Coronary artery (tissue), 2 donors: ENCODE measurements at places on chromosomes 13 and 19.

DNA sequence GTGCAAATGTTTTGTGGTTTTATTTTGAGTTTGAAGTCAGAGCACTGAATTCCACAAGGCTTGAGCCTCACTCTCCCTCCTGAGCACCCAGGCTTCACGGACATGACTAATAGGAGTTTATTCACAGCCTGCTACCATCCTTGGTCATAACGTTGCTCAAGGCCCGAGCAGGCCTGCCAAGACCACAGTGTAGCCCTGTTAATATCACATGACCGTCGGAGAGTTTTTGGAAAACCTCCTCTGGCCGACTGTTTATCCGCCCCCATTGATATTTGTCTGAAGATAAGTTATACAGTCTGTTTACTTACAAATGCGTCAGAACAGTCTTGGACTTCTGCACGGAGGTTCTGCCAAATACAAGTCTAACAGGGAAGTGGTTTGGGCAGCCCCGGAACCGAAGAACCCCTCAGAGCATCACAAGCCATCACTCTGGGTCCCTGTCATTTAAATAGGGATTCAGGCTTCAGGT lies 89.9 kb downstream of the COL4A2 start:
- peak; percentile 98 for DNase-seq

DNA sequence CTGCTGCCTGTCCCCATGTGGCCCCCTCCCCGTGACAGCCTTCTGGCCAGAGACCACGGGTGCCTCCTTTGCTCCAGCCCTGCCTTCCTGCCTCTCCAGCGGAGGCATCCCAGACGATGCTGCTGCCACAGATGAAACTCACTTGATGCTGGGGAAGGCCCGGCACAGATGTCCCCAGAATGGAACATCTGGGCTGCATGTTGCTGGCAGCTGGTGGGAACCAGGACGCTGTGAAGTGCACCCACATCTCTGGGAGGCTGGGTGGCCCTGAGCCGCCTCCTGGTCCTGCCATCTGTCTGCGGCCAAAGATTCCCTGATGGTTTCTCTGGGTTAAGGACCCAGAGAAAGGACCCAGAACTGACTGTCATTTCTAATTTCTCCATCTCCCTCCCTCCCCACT lies 51.9 kb upstream of the PTPRS start:
- no peak for DNase-seq

- DNase-seq = peak; percentile 90
These were observed at the start of gene NDFIP2 for GRCh38 chr13:79480954-79481684. Gene NDFIP2 (plus strand): TSS chr13:79481155. CDS start chr13:79481204, 49 bp downstream.

- DNase-seq = no peak
These were observed 14.5 kb downstream of the ACTN4 start for GRCh38 chr19:38661996-38662395.

DNA sequence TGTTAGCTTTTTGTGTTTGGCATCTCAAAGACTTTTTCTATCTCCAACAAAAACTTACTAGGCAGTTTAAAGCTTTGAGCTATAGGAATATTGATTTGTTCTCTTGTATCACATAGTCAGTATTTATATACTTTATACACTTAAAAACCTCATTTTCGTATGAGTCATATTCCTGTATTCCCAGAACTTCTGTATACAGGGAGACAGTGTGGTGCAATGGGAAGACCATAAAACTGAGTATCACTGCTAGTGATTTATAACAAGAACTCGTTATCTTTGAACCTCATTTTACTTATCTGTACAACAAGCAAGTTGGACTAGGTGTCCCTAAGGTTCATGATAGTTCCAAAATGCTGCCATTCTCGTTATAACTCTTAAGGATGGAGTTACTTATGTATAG lies 6.3 kb downstream of the GPR180 start:
- no peak for DNase-seq

- no peak for DNase-seq
These were observed 221.8 kb downstream of the LACC1 start for GRCh38 chr13:44101347-44102083.

- no peak for DNase-seq
These were observed 101.2 kb upstream of the TEX29 start for GRCh38 chr13:111219280-111219679.

DNA sequence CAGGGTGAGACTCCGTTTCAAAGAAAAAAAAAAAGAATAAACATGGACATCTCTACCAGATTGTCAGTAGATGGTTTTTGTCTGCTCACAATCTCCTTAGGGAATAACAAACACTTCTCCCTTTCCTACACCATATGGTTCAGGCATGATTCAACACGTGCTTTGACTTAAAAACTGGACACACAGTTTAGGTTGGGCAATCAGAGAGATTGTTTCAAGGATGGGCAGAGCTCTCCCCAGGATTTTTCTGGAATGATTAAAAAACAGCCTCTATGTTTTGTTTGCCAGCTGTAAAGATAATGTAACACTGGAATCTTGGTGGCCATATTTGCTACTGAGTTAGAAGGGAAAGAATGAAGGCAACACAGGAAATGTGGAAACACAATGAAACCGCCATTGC lies 150.1 kb upstream of the TSC22D1 start:
- DNase-seq = no peak

DNA sequence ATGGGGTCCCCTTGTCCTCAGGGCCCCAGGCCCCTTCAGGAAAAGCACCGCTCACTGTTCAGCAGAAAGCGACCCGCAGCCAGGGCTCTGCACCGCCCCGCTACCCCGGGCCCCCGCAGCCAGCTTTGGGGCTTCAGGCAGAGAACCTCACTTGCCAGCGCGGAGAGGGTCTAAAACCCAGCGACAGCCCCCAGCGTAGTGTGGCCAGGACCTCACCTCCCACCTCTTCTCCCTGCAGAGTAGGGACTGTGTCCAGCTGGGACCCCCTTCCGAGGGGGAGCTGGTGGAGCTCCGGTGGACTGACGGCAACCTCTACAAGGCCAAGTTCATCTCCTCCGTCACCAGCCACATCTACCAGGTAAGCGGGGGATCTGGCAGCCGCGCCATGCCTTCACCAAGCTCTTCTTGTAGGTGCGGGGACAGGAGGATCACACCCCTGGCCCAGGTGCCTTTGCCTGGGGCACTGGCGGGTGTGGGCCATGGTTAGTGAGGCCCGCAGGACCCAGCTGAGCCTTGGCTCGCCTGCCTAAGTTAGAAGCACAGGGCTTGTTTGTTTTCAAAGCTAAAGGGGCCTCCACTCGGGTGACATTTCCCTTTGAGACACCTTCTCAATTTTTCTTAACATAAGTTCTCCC lies 175.7 kb downstream of the KDM4B start:
- no peak for DNase-seq

- DNase-seq = no peak
These were observed 13.1 kb downstream of the MAST3 start for GRCh38 chr19:18110609-18111232.

DNA sequence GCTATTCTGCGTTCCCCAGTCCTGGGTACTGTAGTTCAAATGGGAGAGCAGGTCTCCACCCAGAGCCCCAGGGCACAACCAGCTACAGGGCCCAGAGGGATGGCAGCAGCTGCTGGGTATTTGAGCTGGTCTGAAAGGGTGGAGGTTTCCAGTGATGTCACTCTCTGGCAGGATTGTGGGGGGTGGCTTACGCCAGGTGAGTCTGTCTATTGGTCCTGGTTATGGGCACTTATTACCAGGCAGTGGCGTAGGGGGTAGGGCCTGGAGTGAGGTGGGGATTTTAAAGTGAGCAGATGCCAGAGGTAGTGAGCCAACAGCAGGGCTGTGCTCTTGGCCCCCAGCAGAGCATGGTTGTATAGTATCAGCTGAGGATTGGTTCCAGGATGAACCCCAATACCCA lies 6.2 kb downstream of the RPS19 start:
- no peak for DNase-seq
